ENCODE measurements at places on chromosomes 2 and 18.

- no peak for DNase-seq
Measured at GRCh38 chr2:205868773-205869333, 186.6 kb downstream of the NRP2 start.

DNA sequence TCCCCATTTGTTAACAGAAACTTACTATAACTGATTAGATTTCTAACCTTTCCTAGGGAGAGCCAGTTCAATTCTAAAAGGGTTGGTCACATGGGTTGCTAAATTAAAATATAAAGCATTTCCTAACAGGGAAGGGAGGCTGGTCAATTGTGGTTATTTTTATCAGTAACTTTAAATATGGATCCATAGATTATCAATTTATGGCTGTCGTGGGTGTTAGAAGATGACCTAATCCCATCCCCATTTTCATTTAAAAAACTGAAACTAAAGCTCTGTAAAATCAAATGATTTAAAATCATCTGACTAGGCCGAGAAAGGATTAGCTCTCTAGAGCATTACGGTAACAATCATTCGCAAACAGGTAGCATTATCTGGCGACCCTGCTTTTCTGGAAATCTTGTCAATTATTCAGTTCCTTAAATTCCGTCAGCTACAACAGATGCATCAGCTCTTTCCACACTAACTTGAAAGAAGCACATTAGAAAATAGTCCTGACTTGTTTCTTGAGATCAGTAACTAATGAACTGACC, 953 bp upstream of the HNRNPA3 start:
- DNase-seq = no peak

- DNase-seq = no peak
Measured at GRCh38 chr2:132825601-132826000, 155.6 kb upstream of the LYPD1 start.

- no peak for DNase-seq
Measured at GRCh38 chr2:162607915-162608314, 230.7 kb downstream of the KCNH7 start.

DNA sequence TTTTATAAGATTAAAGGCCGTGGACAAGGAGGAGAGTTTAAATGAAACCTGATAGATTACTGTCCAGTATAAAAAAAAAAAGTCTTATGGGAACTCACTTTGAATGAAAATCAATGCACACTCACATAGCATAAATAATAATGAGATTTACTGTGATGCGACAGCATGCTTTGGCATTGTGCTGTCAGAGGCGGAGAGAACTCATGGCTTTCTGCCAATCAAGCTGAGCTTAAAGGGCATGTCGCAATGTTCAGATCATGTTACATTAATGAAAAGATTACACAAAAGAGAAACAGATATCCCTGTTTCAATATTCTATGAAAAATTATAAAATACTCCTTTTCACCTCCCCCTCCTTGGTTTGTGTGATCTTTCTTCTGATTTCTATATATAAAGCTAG, 310.8 kb downstream of the ERBB4 start:
- peak; percentile 32 for DNase-seq

DNA sequence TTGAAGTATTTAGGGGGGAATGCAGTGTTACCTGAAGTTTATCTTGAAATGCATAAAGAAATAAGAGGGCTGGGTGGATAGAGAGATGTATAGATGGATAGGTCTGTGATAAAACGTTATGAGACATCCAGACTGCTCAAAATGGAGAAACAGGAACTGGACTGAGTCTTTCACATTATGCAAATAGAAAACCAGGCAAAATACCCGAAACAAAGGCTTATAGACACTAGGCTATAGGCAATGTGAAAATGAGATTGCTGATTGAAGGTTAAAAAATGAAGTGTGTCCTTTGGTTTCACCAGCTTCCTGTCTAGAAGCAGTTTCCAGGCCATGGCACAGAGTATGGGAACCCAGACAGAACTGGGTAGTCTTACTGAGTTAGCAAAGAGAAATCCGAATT, 24.9 kb upstream of the SLC3A1 start:
- no peak for DNase-seq

GRCh38 chr2:229407170-229407569, 136.1 kb upstream of the PID1 start:
- peak; percentile 75 for DNase-seq

DNA sequence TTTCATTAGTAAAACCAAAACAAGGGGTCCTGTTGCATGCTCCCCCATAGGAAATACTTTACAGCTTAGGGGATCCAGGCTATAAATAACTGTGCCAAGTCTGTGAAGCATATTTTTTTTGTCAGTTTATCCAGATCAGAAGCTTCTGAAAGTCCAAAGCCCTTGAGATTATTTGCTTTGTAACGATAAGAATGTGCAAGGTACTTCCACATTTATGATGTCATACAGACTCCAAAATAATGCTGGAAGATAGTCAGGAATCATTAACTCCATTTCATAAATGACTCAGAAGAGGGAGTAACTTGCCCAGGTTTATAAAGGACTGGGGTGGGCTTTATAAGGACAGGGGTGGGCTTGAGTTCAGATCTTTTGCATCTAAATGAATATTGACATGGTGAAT, 29.3 kb downstream of the RDH14 start:
- no peak for DNase-seq

DNA sequence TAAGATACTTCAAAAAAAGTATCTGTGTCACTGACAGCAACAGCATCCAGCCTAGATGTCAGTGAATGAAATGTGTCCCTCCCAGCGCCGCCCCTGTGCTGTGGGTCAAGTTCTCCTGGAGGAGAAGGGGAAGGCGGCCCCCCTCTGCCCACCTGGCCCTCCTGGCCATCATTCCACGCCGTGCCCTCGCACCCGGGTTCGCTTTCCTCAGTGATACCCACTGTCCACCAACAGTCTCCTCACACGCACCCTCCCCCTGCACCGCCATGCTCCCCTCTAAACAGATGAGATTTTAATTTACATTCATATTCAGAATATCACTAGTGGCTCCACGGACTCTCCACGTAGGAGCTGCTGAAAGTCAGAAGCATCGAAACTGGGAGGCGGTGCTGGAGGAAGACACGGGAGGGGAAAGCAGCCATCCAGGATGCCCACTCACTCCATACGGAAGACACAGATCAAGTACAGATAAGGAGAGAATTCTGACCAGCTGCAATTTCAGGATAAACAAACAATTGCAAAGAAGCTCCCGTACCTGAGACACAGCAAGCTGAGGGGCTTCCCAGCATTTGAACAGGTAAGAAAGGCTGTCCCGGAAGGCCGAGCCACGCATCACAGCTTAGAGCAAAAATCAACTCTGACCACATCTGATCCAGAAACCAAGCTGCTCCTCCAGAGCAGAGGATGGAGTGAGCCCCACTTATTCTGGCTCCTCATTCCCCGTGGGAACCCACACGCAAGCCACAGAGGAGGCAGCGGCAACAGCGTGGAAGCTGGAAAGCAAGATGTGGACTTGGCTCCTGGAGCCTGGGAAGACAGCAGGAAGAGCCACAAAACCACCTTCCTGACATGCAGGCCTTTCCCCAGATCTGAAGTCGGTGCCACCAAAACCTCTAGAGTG, 49.7 kb downstream of the PXDN start:
- DNase-seq = no peak

GRCh38 chr18:58831606-58832005, 33.1 kb upstream of the ZNF532 start:
- DNase-seq = no peak

DNA sequence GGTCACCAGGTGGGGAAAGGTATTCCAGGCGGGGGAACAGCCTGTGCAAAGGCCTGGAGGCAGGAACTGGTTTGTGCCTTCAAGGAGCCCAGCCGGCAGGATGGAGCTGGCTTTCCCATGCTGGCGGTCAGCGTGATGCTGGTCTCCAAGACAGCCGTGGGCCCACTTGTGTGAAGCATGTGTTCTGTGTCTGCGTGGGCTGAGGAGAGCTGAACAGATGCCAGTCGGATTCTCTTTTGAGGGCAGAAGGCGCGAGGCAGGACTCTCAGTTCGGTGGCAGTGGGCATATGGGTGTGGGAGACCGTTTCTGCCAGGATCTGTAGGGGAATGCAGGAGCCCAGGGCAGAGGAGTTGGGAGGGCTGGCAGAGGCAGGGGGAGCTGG, 191.6 kb downstream of the TWIST2 start:
- DNase-seq = no peak

- DNase-seq = no peak
Measured at GRCh38 chr2:72936660-72937355, 19.5 kb downstream of the EMX1 start.

GRCh38 chr18:13318731-13319501, 100.4 kb downstream of the LDLRAD4 start:
- no peak for DNase-seq

DNA sequence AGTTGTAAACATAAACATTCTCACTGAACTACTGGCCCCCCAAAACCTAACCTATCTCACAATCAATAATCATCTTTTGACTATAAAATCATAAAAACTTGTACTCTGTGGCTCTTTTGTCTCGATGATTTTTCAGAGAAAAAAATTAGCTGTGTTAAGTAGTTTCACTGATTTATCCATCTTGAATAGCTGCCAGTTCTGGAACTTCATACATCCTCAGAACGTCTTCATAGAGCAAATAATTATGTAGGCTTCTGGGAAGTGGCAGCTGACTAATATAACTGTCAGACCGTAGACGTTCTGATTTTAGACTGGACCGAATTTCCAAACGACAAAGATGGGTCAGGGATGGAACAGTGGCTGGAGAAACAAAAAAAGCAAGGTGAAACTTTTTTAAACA, 97.3 kb upstream of the CHAC2 start:
- DNase-seq = no peak
